NCI-H510A (cell line): ENCODE measurements at places on chromosomes 5 and 9.
A peak's percentile ranks its signal among the peaks of the same experiment; 100 is the strongest.

- no peak for DNase-seq
Observed at GRCh38 chr5:102911973-102912372, 156.9 kb downstream of the PAM start.

DNA sequence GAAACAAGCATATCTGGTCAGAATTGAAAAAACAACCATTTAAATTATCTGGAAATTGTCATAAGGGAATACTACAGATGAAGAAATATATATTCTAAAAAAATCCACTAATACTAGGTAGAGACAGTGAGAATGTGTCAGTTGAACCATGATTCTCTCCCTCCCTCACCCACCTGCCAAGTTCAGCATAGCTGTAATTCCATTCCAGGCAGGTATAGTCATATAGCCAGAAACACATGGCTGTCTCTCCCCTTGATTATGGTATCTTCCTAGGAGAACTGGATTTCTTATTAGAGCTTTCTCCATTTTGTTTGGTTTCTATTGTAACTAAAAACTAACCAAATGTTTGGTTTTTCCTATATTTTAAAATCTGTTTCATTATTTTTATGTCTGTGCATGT, 509.2 kb downstream of the CDH10 start:
- no peak for DNase-seq

DNA sequence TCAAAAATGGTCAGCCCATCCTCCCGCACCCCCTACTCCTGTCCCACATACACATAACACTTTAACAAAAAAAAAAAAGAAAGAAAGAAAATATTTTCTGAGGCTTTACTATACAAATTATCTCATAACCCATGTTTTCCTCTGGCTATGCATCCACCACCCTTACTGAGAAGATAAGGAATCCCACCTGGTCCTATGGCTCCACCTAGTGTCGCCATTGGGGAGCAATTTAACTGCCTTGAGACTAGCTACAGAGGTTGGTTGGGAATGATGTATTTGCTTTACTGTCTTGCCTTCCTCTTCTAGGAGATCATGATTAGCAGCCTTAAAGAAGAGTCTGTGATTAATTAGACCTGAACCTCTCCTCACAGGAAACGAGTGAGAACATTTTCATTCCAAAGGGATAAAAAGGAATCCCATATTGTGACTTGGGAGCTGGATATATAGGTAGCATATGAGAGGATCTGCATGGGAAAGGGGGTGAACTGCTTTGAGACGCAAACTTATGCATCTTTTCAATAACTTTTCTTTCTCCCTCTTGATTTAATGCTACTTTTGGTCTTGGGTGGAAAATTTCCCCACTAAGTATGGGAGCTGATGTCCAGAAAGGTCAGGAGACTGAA, 77.7 kb upstream of the SELENOP start:
- DNase-seq: peak; percentile 18

DNA sequence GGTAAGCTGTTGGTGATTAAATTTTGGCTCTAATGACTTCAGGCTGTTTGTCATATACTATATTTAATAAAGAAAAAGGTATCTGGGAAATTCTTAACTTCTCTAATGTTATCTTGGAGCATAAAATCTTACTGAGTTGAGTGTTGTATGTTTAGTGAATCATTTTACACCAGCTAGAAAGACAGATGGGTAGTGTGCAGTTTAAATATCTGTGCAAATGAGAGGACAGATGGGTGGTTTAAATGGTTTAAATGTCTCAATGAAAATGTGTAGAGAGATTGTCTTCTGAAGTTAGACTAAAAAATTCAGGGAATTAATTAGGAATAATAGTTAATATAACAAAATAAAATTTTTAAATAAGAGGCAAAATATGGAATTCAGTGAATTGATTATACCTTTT, 114.5 kb downstream of the FER start:
- DNase-seq: no peak

GRCh38 chr5:142860270-142860669, 90.1 kb downstream of the ARHGAP26 start:
- DNase-seq: no peak
